Stimulated activated CD4-positive, alpha-beta T cell treated with anti-CD3 and anti-CD28 coated beads, Interleukin-1b, Interleukin-23, amount 100 ng/mL, for 1 hour (primary cell): ENCODE measurements at places on chromosomes 1 and 21.

GRCh38 chr21:44519346-44520325, 20.4 kb downstream of the KRTAP10-1 start:
- DNase-seq = no peak

DNA sequence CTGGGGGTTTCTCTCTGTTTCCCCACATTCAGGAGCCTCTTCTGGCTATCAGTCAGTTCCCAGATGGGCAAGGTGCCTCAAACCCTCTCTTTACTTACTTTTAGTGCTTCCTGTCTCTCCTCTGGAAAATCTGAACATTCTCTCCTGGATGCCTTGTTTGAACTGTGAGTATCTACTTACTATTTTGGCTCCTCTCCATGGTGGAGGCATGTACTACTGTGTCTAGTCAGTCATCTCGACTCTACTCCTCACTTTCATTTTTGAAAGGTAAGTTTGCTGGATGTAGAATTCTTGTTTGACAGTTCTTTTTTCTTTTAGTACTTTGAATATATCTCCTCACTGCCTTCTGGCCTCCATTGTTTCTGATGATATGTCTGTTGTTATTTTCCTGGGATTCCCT, 70.9 kb upstream of the FAM78B start:
- no peak for DNase-seq

DNA sequence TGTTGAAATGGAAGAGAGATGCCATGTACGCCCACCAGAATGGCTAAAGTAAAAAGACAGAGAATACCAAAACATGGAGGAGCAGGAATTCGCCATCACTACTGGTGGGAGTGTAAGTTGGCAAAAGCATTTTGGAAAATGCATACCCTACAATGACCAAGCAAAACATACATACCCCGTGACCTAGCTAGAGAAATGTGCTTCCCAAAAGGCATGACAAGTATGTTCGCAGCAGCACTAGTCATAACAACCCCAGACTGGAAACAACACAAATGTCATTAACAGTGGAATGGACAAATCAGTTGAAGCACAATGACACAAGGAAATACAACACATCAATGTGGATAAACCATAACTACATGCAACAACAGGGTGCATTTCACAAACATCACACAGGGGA, 27.2 kb downstream of the SYT2 start:
- no peak for DNase-seq

DNA sequence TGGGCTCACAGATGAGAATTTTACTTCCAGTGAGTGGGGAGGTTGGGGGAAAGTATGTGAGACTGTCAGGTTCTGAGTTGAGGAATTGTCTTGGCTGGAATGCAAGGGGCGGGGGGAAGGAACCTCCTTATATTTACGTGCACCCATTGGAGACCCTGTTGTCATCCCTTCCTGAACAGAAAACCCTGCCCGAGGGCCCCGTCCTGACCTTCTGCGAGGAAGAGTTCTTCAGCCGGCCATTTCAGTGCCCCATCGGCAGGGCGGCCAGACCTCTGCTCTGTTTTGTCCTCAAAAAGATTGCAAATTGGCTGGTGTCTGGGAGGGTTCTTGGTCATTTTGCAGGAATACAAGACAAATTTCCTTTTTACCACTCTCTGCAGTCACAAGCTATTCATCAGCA, 7.1 kb downstream of the KIF26B start:
- DNase-seq = no peak

DNA sequence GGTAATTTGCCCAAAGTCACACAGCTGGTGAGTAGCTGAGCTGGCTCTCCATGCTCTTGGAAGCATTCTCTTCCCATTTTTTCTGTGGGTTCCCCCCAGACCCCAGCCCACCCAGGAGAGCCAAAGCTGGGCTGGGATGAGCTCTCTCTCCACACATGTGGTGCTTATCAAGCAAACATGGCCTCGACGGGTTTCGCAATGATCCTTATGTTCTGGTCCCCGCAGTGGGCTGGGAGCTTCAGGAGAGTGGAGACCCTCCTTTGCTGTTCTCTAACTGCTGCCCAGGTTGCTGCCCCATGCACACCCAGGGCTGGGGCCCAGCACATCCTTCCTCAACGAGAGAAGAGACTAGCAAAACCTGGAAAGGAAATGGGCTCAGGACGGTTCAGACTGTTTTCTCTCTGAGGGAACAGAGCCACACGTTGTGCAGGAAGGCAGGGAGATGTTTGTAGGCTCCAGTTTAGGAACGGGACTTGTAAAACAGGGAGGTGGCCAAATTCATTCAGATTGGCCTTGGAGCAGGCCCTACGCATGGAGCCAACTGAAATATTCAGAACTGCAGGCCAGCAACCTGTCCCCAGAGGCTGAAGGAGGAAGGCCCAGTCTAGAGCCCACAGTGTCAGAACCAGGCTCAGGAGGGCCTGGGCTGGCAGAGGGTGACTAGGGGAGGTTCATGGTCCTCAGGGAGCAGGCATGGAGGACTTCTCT, 27.2 kb upstream of the CSF1 start:
- DNase-seq = no peak

GRCh38 chr1:240094041-240094722, 2.5 kb downstream of the FMN2 start:
- DNase-seq = no peak

- DNase-seq = no peak
These were observed 566.0 kb downstream of the AJAP1 start for GRCh38 chr1:5220421-5220820.

GRCh38 chr1:2535455-2535854, 5.4 kb upstream of the HES5 start:
- no peak for DNase-seq

DNA sequence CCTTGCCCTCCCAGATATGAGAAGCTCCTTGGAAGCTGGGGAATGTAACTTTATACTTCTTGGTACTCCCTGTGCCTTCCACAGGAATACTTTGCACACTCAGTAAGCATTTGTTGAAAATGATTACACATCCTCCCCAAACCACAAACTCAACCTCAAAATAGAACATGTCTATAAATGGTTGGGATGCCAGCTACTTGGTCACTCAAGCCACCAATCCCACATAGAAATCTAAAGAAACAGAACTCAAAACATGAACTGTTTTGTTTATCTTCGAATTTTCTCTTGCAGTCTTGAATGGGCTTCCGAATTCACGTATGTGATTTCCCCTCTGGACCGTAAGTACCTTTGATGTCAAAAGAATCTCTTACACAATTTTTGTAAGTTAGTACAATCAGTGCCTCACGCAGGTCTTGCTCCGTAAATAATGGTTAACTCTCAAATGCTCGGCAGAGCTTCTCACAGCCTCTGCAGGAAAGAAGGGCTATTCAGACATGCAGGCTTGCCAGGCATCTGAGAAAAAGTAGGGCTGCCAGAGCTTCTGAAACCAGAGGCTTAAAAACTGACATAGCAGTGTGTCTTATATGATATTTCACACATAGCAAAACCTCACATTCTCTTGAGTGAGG, 26.9 kb downstream of the SORT1 start:
- DNase-seq = no peak

DNA sequence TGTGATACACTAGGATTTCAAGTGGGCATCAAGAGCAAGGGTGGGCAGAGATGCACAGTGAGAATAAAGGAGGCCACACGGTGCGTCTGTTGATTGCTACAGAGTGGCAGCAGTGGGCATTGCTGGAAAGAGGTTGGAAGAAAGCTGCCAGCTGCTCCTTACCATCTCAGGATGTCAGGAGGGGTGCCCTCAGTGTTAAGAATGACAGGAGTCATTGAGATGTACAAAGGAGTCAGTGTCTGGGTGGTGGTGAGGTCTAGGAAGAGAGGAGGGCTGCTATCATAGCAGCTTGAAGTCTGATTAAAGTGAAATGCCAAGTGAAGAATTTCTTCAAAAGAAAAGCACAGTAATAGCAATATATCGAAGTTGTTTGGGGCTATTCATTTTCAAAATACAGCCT, 992.7 kb downstream of the TTLL7 start:
- no peak for DNase-seq

GRCh38 chr1:7333620-7334019, 437.5 kb upstream of the VAMP3 start:
- DNase-seq = no peak

GRCh38 chr1:101520302-101520701, 283.5 kb downstream of the S1PR1 start:
- DNase-seq = no peak

GRCh38 chr1:248404024-248404423, 1.2 kb downstream of the OR2T1 start:
- DNase-seq = no peak

GRCh38 chr1:202281316-202282024, 60.3 kb downstream of the UBE2T start:
- DNase-seq = no peak

DNA sequence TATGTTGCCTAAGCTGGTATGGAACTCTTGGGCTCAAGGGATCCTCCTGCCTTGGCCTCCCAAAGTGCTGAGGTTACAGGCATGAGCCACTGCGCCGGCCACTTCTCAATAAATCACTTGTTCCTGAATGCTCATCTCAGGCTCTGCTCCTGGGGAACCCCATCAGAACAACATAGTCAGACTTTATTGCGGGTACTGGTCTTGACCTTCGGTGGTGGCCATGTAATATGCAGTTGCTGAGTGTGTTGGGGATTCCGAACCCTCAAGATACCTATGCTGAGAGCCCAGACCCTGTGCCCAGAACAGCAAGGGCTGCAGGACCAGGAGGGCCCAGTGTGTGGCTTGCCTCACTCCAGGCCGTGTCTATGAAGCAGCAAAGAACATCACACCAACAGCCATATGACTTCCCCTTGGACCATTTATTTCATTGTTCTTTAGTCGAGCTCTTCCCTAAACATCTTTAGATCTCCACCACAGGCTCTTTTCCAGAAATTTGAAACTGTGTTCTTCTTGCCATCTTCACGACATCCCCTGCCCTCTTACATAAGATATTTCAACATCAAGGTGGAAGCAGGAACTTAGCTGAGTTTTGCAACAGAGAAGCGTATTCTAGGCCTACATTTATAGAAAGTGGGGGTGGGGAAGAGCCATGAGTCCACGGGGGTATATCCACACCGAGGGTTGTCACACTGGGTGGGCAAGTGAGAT, 12.7 kb upstream of the SDHB start:
- no peak for DNase-seq

- no peak for DNase-seq
These were observed 69.3 kb upstream of the BCAR3 start for GRCh38 chr1:93750955-93751354.

GRCh38 chr1:199449681-199450080, 577.8 kb upstream of the NR5A2 start:
- DNase-seq = no peak

DNA sequence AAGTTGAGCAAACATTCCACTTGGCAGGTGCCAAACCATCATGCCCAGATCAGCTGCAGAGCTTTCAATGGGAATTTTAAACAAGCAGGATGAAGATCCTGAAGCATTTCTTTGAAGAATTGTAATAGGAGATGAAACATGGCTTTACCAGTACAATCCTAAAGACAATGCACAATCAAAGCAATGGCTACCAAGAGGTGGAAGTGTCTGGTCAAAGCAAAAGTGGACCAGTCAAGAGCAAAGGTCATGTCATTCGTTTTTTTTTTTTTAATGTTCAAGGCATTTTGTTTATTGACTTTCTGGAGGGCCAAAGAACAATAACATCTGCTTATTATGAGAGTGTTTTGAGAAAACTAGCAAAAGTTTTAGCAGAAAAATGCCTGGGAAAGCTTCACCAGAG, 3.0 kb upstream of the NDUFS5 start:
- no peak for DNase-seq

DNA sequence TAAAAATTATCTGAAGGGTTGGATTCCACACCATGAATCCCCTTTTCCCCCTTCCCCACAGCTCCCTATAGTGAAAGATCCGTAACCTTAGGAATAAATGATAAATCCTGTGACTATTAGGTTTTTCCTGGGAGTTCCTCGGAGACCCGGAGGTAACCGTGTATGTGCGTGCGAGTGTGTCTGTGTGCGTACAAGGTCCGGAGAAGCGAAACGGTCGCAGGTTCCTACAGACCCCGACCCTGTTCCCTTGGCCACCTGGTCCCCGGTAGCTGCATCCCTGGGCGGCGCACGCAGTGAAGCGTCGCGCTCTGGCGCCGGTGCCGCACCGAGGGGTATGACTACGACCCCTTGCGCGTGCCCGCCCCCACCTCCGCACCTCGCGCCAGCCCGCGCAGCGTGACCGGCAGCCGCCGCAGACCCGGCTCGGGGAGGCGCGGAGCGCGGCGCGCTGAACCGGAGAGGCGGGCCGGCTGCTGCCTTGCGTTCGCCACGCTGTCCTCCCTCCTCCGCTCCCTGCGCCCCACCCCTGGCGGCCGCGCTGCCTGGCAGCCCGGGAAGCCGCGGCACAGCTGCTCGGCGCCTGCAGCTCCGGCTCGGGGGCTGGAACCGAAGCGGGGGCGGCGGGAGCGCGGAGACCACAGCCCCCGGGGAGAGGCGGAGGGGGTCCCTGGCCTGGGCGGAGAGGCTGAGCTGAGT, at the start of gene AK5:
AK5 (plus strand) TSS at position 529 of the 696 bp plus-strand sequence. CDS start 295 bp downstream, outside the sequence.
- DNase-seq = no peak

DNA sequence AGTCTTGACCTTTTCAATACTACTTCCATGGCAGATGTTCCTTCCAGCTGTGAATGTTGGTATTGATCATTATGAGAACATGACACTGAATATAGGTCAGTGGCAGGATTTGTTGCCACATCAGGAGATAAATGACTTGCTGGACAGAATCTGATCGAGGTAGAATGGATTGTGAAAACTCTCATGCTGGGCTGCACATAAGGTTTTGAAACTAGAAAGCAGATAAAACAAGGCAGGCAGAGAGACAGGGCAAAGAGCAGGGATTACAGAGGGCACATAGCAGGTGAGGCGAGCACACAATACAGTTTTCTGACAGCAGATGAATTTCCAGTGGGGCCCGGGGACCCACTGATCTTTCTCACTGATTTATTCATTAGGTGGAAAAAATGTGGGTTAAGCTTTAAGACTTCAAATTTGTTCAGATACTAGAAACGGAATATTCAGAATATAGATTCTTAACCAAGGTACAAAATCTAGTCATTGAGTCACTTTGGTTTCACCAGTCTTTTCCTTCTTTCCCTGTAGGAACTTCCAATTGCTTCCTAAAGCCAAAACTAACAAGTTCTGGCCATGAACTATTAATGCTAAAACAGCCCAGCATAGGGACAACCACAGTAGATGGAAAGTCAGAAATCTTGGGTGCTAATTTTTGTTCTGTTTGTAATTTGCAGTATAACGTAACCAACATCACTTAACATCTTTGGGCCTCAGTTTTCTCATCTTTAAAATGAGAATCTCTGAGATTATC, 296.0 kb upstream of the PTBP2 start:
- DNase-seq = no peak
